Heart right ventricle (tissue), 16 donors: ENCODE measurements at places on chromosomes 7 and 10. TPM values are rescaled to one million over a fixed set of nuclear protein-coding genes. Genes with fewer than 3 reads are reported as not detected.
A peak's percentile ranks its signal among the peaks of the same experiment; 100 is the strongest.

GRCh38 chr7:148657929-148658328 is 40.8 kb upstream of the CUL1 start:
- no peak for DNase-seq
- H3K4me1 ChIP-seq, result no peaks in the 10 kb centered on the region
- H3K27ac ChIP-seq, result no peak overlapping the region
- H3K36me3 ChIP-seq, result no peaks in the 10 kb centered on the region
- H3K4me3 ChIP-seq, result no peak overlapping the region

DNA sequence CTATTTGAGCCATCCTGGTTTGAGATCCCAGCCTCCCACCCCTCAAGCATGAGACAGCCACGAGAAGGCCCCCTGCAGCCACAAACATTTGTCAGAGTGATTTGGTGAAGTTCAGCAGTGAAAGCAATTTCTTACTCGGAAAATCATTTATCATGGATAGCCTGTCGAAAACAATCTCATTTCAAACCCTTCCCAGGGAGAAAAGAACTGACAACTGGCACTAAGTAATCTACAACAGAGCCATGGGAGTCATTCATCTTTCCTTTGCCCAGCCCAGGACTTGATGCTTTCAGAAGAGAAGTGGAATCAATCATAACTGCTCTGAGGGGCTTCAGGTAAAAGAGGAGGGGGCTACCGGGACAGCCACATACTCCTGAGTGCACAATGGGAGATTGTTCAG is 411.2 kb downstream of the KCNMA1 start:
- no peak overlapping the region for H3K4me3 ChIP-seq
- H3K27me3 ChIP-seq, result peaks cover 1% of the 10 kb centered on the region
- no peaks in the 10 kb centered on the region for H3K36me3 ChIP-seq
- H3K4me1 ChIP-seq, result no peaks in the 10 kb centered on the region
- DNase-seq, result no peak

GRCh38 chr10:20707251-20707650 is 189.9 kb downstream of the NEBL start:
- no peak overlapping the region for H3K27ac ChIP-seq
- H3K4me1 ChIP-seq, result no peaks in the 10 kb centered on the region
- H3K27me3 ChIP-seq, result no peaks in the 10 kb centered on the region
- no peak for DNase-seq
- H3K4me3 ChIP-seq, result no peak overlapping the region
- no peaks in the 10 kb centered on the region for H3K36me3 ChIP-seq

- H3K4me1 ChIP-seq, result peaks cover 12% of the 10 kb centered on the region
- H3K4me3 ChIP-seq, result no peak overlapping the region
- no peaks in the 10 kb centered on the region for H3K36me3 ChIP-seq
Observed at GRCh38 chr7:28419716-28420115, 7.4 kb downstream of the CREB5 start.

GRCh38 chr10:98338896-98339295 is 70.9 kb upstream of the LOXL4 start:
- no peak for DNase-seq
- H3K27ac ChIP-seq, result no peak overlapping the region
- peaks cover 27% of the 10 kb centered on the region for H3K4me1 ChIP-seq
- H3K4me3 ChIP-seq, result no peak overlapping the region

DNA sequence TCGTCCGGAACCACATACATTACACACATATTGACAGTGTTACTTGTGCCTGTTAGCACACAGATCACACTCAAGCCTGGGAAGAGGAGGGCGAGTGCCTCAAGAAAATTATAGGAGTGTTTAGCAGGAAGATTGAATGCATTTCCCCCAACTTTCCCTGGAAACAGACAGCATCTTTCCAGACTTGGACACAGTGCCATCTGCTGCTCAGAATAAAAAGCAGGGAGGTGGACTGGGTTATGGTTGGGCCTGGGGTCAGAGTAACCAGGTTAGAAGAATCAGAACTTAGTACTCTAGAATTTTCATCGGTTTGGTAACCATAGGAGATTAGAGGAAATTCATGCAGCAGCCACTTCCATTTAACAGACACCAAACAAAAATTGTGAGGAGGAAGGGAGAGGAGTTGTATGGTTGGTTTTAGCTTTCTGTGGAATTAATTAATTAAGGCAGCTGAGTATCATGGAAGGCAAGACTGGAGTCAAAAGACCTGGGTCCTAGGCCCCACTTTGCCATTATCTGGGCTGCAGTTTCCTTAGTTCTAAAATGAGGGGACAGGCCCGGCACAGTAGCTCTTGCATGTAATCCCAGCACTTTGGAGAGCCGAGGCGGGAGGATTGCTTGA is 43.4 kb upstream of the OPTN start:
- no peak overlapping the region for H3K4me3 ChIP-seq
- H3K36me3 ChIP-seq, result no peaks in the 10 kb centered on the region
- DNase-seq, result no peak
- no peak overlapping the region for H3K27ac ChIP-seq
- H3K4me1 ChIP-seq, result no peaks in the 10 kb centered on the region

Gene GHRHR
- total RNA-seq, result not detected

GRCh38 chr7:45401851-45402250 is 172.3 kb upstream of the ADCY1 start:
- H3K4me3 ChIP-seq, result no peak overlapping the region
- no peaks in the 10 kb centered on the region for H3K36me3 ChIP-seq

Gene EFCAB10
- total RNA-seq, result not detected

DNA sequence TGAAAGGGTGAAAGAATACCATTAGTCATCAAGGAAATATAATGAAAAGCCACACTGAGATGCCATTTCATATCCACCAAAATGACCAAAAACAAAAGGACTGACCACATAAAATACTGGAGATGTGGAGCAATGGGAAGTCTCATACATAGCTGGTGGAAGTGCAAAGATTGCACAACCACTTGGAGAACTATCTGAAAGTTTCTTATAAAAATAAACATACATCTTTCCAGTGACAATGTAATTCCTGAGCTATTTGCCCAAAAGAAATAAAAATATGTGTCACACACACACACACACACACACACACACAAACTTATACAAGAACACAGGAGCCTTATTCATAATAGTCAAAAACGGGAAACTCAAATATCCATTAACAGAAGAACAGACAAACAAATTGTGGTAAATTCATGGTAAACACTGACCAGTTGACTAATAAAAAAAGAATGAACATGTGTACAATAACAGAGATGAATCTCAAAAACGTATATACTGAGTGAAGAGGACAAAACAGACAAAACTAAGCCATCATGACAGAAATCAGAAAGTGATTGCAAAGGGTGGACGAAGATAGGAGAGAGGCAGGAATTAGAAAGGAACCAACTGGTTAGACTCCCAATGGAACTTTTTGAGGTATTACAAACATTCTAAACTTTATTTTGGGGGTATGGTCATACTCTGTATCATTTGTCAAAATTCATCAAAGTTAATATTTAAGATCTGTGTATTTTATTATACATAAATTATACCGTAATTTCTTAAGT is 21.5 kb downstream of the WASL start:
- H3K36me3 ChIP-seq, result no peaks in the 10 kb centered on the region
- H3K27ac ChIP-seq, result no peak overlapping the region
- H3K27me3 ChIP-seq, result no peaks in the 10 kb centered on the region
- DNase-seq, result no peak
- H3K4me1 ChIP-seq, result peaks cover 48% of the 10 kb centered on the region

GRCh38 chr10:17599089-17599488 is 18.1 kb downstream of the HACD1 start:
- DNase-seq, result peak; percentile 22
- H3K4me3 ChIP-seq, result no peak overlapping the region
- H3K27ac ChIP-seq, result no peak overlapping the region

- H3K36me3 ChIP-seq, result no peaks in the 10 kb centered on the region
- H3K27me3 ChIP-seq, result no peaks in the 10 kb centered on the region
- DNase-seq, result no peak
Observed at GRCh38 chr10:63586043-63586442, 64.8 kb downstream of the REEP3 start.

- peaks cover 6% of the 10 kb centered on the region for H3K4me1 ChIP-seq
- H3K27me3 ChIP-seq, result no peaks in the 10 kb centered on the region
- no peak for DNase-seq
- no peaks in the 10 kb centered on the region for H3K36me3 ChIP-seq
- H3K4me3 ChIP-seq, result no peak overlapping the region
Observed at GRCh38 chr10:3510741-3511140, 274.3 kb downstream of the KLF6 start.

Gene ZPBP
- not detected for total RNA-seq

- no peaks in the 10 kb centered on the region for H3K27me3 ChIP-seq
- no peak for DNase-seq
- no peak overlapping the region for H3K4me3 ChIP-seq
- H3K4me1 ChIP-seq, result peaks cover 24% of the 10 kb centered on the region
- H3K36me3 ChIP-seq, result no peaks in the 10 kb centered on the region
Observed at GRCh38 chr10:71531485-71532446, 135.0 kb downstream of the CDH23 start.

- H3K4me3 ChIP-seq, result no peak overlapping the region
- peaks cover 1% of the 10 kb centered on the region for H3K27me3 ChIP-seq
Observed at GRCh38 chr10:15445006-15445390, 73.9 kb upstream of the FAM171A1 start.

Gene CHN2
- total RNA-seq, result 31.6 TPM

DNA sequence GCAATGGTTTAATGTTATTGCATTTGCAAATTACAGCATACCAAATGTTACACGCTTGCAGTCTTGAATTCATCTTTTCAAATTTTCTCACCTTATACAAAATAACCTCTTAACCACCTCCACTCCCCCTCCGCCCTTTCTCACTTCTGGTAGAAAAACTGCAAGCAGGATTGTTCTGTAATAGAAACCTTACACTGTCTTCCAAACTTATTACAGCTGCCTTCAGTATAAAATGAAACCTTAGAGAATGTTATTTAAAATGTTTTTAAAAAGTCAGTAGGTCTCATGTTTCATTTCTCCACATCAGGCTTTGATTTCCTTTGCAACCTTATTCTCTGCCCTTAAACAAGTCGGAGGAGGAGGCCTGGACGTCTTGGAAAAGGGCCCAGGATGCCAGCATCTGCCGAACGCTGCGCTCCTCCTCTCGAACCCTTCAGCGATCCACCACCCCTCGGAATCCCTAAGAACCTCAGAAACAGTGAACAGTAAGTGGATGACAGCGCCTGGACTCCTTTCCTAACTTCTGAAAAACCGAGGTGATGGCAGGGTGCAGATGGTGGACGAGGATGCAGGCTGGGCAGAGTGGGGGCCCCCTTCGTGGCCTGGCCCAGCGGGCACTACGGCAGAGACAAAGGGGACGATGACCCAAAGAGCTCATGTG is 74.0 kb downstream of the FGFR2 start:
- DNase-seq, result no peak
- no peak overlapping the region for H3K4me3 ChIP-seq
- H3K27ac ChIP-seq, result no peak overlapping the region
- H3K36me3 ChIP-seq, result no peaks in the 10 kb centered on the region
- no peaks in the 10 kb centered on the region for H3K4me1 ChIP-seq
